GM23248 (cell line): ENCODE measurements at places on chromosomes 11 and 22.
A peak's percentile ranks its signal among the peaks of the same experiment; 100 is the strongest.

- H3K4me3 ChIP-seq = no peak overlapping the region
- H3K27ac ChIP-seq = no peak overlapping the region
- H3K4me1 ChIP-seq = peaks cover 46% of the 10 kb centered on the region
- no peaks in the 10 kb centered on the region for H3K27me3 ChIP-seq
These were observed 10.6 kb downstream of the MICAL2 start for GRCh38 chr11:12121011-12121410.

GRCh38 chr11:74646954-74647353 lies 54.6 kb downstream of the POLD3 start:
- no peaks in the 10 kb centered on the region for H3K36me3 ChIP-seq
- H3K27ac ChIP-seq = no peak overlapping the region
- no peaks in the 10 kb centered on the region for H3K27me3 ChIP-seq
- no peak for DNase-seq

DNA sequence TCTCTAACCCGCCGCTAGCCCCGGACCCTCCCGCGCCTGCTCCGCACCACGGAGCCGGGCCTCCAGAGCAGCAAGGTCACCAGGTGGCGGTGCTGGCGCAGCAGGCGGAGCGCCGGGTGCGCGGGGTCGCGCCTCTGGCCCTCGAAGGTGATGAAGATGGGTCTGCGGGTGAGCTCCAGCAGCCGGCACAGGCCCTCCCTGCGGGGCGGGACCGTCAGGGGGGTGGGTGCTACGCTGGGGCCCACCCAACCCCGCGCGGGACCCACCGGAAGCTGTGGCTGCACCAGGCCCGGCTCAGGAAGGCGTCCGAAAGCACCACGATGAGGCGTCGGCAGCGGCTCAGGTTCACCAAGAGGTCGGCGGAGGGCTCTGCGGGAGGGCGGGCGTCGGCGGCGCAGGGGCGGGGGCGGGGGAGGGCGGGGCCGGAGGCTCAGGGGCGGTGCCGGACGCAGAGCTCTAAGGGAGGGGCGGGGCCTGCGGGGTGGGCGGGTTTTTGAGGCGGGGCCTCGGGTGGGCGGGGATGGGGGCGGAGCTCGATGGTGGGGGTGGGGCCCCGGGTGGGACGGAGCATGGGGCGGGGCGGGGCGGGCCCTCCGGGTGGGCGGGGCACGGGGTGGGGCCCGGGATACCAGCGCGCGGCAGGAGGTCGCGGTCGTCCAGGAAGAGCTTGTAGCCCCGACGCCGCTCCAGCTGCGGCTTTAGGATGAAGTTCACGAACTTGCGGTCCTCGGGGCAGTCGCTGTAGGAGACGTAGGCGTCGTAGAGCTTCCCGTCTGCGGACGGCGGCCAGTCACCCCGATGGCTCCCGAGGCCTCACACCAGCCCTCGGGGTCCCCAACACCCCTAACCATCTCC lies 7.8 kb downstream of the SIGIRR start:
- no peaks in the 10 kb centered on the region for H3K36me3 ChIP-seq
- H3K27ac ChIP-seq = no peak overlapping the region
- H3K27me3 ChIP-seq = no peaks in the 10 kb centered on the region
- H3K4me1 ChIP-seq = no peaks in the 10 kb centered on the region
- peak; percentile 90 for DNase-seq
- peak overlapping the region; percentile 74 for H3K4me3 ChIP-seq

GRCh38 chr22:23579280-23579679 lies 810 bp downstream of the IGLL1 start:
- DNase-seq = no peak
- H3K27ac ChIP-seq = no peak overlapping the region
- no peaks in the 10 kb centered on the region for H3K36me3 ChIP-seq

- H3K4me3 ChIP-seq = peak within 1 kb of the TSS; percentile 68
- peaks cover 48% of the 10 kb centered on the region for H3K27me3 ChIP-seq
- peaks cover 5% of the 10 kb centered on the region for H3K36me3 ChIP-seq
- peaks cover 7% of the 10 kb centered on the region; the same call in 1 of the 2 replicates for H3K4me1 ChIP-seq
- no peak within 1 kb of the TSS for H3K27ac ChIP-seq
These were observed at the start of gene ESAM for GRCh38 chr11:124762105-124762623. Gene ESAM, minus strand, starts transcription at chr11:124762290. Its CDS starts 136 bp downstream, at chr11:124762154.

- H3K27ac ChIP-seq = no peak overlapping the region
- peaks cover 8% of the 10 kb centered on the region; the same call in 1 of the 2 replicates for H3K4me1 ChIP-seq
- no peak overlapping the region for H3K4me3 ChIP-seq
- H3K36me3 ChIP-seq = peaks cover 41% of the 10 kb centered on the region
These were observed 27.5 kb downstream of the LARGE2 start for GRCh38 chr11:45949992-45950407.

DNA sequence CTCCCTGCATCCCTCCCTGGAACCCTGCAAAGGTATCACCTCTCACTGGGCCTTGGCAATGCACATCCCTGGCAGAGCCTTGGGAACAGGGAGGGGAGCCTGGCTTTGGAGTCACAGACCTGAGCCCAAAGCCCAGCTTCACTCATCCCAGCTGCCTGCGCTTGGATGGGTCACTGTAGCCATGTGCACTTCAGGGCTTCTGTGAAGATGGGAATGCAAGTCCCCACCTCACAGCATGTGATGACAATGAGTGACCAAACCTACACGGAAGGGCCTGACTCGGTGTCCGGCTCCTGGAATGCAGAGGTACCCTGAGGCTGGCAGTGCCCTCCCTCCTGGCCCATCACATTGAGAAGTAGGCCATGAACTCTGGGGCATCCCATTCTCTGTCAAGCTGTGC lies 22.8 kb upstream of the BAIAP2L2 start:
- H3K27ac ChIP-seq = no peak overlapping the region
- peaks cover 11% of the 10 kb centered on the region for H3K4me1 ChIP-seq
- no peak for DNase-seq
- H3K27me3 ChIP-seq = no peaks in the 10 kb centered on the region
- H3K36me3 ChIP-seq = no peaks in the 10 kb centered on the region

- no peak for DNase-seq
- H3K4me3 ChIP-seq = no peak overlapping the region
- H3K27ac ChIP-seq = no peak overlapping the region
- H3K36me3 ChIP-seq = no peaks in the 10 kb centered on the region
- peaks cover 17% of the 10 kb centered on the region for H3K4me1 ChIP-seq
These were observed 168.1 kb downstream of the ADAMTS15 start for GRCh38 chr11:130616573-130616972.

DNA sequence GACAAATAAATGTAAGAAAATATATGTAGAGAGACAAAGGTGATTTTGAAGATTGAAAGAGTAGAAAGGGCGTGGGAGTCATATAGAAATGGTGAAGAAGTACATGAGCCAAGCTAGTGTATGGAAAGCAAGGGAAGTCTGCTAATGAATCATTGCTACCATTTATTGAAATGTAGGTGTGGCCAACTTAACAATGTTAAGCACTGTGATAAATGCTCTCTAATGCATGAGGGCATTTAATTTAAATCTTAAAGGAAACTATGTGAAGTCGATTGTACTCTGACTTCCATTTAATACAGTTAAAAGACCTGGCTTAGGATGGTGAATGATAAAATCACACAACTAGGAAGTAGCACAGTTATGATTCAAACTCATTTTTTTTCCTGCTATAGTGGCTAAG lies 219.9 kb downstream of the CASP12 start:
- no peaks in the 10 kb centered on the region for H3K4me1 ChIP-seq
- H3K4me3 ChIP-seq = no peak overlapping the region
- no peaks in the 10 kb centered on the region for H3K36me3 ChIP-seq
- H3K27ac ChIP-seq = no peak overlapping the region
- no peaks in the 10 kb centered on the region for H3K27me3 ChIP-seq

DNA sequence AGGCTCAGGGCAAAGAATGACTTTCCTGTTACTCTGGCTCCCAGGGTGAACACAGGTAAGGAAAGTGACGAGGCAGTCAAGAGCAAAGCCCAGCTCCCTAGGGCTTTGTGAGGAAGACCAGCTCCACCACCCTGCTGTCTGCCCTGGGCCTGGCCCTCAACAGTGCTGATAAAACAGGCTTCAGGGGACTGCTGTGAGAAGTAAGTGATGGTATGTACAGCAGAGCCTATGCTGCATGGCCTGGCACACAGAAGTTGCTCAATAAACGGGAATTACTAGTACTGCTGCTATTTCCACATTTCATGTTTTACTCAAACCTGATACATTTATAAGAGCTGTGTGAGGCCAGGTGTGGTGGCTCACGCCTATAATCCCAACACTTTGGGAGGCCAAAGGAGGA lies 50.3 kb downstream of the MICAL3 start:
- no peaks in the 10 kb centered on the region for H3K36me3 ChIP-seq
- no peaks in the 10 kb centered on the region for H3K27me3 ChIP-seq
- no peak overlapping the region for H3K4me3 ChIP-seq
- DNase-seq = peak; percentile 43
- peaks cover 53% of the 10 kb centered on the region for H3K4me1 ChIP-seq
- H3K27ac ChIP-seq = peak overlapping the region; percentile 78

GRCh38 chr11:134069426-134070341 lies 812 bp downstream of the JAM3 start:
- 0 out of 2 replicates have a peak, but pooled peaks cover 8% of the 10 kb centered on the region for H3K27me3 ChIP-seq
- 0 out of 2 replicates have a peak, but pooled peaks cover 9% of the 10 kb centered on the region for H3K4me1 ChIP-seq
- peak overlapping the region; percentile 43 for H3K27ac ChIP-seq
- no peaks in the 10 kb centered on the region for H3K36me3 ChIP-seq

GRCh38 chr11:73977856-73978519 lies 4.7 kb downstream of the UCP2 start:
- no peak overlapping the region for H3K27ac ChIP-seq
- H3K36me3 ChIP-seq = no peaks in the 10 kb centered on the region
- H3K4me1 ChIP-seq = peaks cover 10% of the 10 kb centered on the region; the same call in 1 of the 2 replicates
- H3K27me3 ChIP-seq = no peaks in the 10 kb centered on the region
- DNase-seq = no peak

- DNase-seq = no peak
- H3K4me3 ChIP-seq = no peak overlapping the region
- no peaks in the 10 kb centered on the region for H3K4me1 ChIP-seq
- no peak overlapping the region for H3K27ac ChIP-seq
These were observed 93.9 kb downstream of the DSCAML1 start for GRCh38 chr11:117702946-117703598.

DNA sequence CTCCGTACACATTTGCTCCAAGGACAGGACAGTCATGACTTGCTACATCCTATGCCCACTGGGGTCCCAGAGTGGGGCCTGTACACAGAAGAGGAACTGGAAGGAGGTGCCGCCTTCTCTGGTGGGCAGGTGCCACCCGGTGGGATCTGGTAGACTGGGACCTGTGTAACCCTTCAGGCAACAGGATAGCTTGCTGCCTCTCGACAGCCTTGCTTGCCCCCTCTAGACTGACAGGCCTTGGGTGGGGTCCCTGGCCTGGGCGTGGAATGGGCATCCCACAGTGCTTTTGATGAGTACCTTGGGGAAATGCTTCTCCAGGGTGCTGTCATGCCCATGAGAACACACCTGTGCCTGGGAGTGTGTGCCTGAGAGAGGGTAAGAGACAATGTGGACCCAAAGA lies 15.8 kb downstream of the SHANK3 start:
- H3K4me3 ChIP-seq = no peak overlapping the region
- no peak overlapping the region for H3K27ac ChIP-seq
- no peaks in the 10 kb centered on the region for H3K4me1 ChIP-seq
- no peaks in the 10 kb centered on the region for H3K36me3 ChIP-seq

DNA sequence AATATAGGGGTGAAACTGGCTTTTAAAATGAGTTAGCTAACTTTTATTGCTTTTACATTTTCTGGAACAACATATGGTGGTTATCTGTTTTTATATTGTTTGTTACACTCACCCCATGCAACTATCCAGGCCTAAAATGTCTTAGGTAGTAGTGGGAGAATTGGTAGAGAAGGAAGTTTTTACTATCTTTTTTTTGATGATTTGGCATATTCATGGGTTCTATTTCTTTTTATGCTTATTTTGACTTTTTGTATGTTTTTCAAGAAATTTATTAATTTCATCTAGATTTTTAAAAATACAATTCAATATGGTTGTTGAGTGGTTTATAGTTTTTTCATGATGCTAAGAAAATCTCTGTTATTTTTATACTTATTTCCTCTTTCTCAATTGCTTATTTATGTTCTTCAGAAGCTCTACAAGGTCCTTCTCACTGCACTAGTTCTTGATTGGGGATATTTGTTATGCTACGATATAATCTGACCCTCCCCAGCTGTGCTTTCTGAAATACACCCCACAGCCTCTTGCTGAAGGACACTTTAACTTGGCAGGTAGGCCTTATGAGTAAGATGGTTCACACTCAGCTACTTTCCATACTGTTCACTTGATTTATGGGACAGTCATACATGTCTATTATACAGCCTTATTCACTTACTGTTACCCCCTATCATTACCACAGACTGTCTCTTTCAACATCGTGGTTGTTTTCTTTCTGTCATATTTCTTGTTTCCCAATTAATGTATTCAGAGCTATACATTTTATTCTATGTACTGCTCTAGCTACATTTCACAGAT lies 431.2 kb downstream of the METTL15 start:
- H3K36me3 ChIP-seq = no peaks in the 10 kb centered on the region
- no peaks in the 10 kb centered on the region for H3K27me3 ChIP-seq
- H3K4me3 ChIP-seq = no peak overlapping the region
- DNase-seq = no peak

DNA sequence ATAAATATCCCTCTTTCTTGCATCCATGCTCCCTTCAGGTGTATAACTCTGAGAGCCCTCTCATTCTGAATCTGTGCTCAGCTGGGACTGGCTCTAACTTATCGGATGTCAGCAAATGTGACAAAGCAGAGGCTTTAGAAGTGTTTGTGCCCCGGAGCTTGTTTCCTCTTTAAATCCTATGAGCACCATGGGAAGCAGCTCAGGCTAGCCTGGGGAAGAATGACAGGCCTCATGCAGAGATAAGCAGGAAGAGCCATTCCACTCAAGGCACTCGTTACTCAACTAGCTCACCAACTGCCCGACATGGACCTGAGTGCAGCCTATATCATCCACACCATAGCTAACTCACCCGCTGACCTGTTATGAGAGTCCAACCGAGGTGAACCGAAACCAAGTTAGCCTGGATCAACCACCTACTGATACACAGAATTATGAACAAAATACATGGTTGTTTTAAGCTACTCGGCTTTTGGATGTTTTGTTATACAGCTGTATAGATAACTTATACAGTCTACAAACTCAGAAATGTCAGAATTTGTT lies 990.7 kb downstream of the NTM start:
- no peaks in the 10 kb centered on the region for H3K4me1 ChIP-seq
- no peak overlapping the region for H3K4me3 ChIP-seq
- H3K27me3 ChIP-seq = peaks cover 25% of the 10 kb centered on the region
- no peak for DNase-seq
- H3K27ac ChIP-seq = no peak overlapping the region

DNA sequence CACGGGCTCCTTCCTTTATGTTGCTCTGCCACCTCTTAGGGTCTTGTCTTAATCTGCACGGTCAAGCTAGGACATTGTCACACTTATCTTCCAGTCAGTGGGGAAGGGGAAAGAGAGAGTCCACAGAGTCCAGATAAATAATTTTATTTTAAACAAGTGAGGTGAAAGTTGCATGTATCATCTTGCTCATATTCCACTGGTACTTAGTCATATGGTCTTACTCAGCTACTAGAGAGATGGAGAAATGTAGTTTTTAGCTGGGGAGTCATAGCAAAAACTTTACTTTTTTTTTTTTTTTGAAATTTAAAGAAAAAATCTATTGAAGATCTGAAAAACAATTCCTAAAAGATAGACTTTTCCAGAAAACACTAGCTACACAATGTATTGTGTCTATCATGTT lies 29.0 kb downstream of the PDE3B start:
- DNase-seq = peak; percentile 75
- no peaks in the 10 kb centered on the region for H3K27me3 ChIP-seq
- H3K36me3 ChIP-seq = no peaks in the 10 kb centered on the region
- no peak overlapping the region for H3K27ac ChIP-seq
- H3K4me1 ChIP-seq = 0 out of 2 replicates have a peak, but pooled peaks cover 12% of the 10 kb centered on the region
